H1 (cell line): ENCODE measurements at places on chromosomes 16 and 17.

GRCh38 chr17:5514976-5515375 lies 28.6 kb downstream of the MIS12 start:
- DNase-seq, result no peak

GRCh38 chr16:3004781-3005284 lies 7.9 kb upstream of the CLDN9 start:
- DNase-seq, result no peak

DNA sequence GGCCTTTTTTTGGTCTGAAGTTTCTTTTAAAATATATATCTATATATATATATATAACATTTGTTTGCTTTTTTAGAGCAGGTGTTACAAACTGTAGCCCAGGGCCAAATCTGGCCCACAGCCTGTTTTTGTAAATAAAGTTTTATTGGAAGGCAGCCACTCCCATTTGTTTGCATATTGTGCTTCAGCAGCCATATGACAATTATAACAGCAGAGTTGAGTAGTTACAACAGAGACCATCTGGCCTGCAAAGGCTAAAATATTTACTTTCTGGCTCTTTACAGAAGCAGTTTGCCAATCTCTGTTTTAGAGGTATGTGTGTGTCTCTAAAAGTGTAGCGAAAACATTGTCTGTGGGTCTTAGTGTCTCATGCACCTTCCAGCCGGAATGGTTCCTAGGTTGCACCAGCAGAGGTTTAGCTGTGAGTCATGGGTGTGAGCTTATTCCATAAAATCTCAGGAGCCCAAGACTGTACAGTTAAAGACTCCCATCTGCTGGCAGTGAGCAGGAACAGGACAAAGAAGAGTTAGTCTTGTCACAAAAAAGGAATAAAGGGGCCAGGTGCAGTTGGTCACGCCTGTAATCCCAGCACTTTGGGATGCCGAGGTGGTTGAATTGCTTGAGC lies 23.8 kb downstream of the LCMT1 start:
- DNase-seq, result no peak

DNA sequence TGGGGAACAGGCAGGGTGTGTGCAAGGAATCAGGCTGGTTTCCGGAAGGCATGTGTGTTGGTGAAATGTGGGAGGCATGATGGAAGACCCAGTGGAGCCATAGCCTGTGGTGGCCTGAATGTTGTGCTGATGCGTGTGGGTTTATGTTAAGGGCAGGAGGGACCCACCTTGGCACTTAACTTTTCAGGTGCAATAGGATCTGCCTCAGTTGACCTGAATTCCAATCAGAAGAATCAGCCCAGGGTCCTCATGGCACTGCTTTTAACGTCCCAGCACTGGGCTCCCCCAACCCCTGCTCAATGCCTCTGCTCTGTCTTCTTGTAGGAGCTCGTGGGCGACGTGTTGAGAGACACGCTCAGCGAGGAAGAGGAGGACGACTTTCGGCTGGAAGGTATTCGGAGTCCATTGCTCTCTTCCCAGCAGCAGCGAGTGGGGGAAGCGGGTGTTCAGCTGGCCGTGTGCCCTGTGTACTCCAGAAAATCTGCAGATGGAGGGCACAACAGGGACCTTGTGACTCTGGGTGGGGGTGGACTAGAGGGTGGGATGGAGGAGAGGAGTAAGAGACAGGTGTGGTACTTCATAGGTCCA lies 59.9 kb downstream of the NKD1 start:
- DNase-seq, result no peak

DNA sequence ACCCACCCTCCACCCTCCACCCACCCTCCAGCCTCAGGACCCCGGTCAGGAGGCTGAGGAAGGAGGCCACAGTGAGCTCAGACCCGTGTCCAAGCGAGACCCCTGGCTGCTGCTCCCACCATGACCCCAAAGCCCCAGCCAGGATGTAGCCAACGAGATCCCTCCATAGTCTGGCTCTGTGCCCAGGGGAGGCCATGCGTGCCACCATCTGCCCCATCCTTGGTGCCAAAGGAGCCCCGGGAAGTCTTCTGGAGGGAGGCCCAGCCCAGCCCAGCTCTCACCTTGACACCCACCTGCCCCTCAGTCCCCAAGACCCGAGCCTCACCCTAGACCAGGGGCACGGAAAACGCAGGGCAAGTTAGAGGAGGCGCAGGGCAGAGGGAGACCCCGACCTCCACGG lies 34.2 kb downstream of the PIEZO1 start:
- DNase-seq, result no peak

DNA sequence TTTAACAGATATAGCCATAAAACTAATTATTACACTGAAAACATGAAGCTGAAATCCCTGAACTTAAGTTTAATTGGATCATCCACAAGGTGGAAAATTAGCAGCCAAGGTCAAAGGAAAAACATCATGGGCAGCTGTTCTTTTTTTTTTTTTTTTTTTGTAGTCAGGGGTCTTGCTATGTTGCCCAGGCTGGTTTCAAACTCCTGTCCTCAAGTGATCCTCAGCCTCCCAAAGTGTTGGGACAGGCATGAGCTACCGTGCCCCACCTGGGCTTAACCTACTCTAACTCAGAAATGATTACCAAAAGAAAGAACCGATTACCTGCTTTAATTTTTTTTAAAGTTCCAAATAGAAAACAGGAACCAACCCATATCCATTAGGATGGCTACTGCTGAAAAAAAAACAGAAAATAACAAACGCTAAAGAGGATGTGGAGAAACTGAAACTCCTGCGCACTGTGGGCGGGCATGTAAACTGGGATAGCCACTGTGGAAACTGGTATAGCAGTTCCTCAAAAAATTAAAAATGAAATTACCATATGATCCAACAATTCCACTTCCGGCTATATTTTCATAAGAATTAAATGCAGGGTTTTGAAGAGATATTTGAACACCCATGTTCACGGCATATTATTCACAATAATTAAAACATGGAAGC lies 8.6 kb downstream of the CMC2 start:
- no peak for DNase-seq

DNA sequence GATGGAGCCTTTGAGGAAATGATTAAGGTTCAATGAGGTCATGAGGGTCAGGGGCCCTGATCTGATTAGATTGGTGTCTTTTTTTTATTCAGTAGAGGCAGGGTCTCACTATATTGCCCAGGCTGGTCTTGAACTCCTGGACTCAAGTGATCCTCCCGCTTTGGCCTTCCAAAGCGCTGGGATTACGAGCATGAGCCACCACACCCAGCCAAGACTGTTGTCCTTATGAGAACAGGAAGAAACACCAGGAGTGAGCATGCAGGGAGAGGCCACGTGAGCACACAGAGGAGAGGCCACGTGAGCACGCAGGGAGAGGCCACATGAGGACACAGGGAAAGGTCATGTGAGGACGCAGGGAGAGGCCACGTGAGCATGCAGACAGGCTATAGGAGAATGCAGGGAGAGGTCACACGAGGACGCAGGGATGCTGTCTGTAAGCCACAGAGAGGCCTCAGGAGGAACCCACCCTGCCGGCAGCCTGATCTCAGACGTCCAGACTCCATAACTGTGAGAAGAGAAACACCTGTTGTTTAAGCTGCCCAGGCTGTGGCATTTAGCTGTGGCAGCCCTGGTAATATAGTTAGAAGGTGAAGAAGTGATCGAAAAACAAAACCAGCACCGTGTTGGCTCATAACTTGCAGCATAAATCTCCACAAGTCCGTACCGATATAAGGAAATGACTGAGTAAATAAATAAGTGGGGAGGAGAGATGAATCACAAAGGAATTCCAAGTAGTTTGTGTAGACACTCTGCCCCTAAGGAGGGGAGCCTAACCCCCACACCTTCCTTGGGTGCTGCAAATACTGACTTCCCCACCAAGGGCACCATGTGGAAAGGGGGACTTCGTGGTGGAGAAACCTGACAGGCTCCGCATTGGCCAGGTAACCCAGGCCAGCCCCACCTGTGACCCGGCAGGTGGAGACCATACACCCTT lies 14.6 kb upstream of the CSNK1D start:
- DNase-seq, result no peak

GRCh38 chr17:63529711-63530556 lies 6.8 kb downstream of the KCNH6 start:
- DNase-seq, result no peak

GRCh38 chr17:6940186-6940649 lies 55.6 kb upstream of the ALOX12 start:
- no peak for DNase-seq

DNA sequence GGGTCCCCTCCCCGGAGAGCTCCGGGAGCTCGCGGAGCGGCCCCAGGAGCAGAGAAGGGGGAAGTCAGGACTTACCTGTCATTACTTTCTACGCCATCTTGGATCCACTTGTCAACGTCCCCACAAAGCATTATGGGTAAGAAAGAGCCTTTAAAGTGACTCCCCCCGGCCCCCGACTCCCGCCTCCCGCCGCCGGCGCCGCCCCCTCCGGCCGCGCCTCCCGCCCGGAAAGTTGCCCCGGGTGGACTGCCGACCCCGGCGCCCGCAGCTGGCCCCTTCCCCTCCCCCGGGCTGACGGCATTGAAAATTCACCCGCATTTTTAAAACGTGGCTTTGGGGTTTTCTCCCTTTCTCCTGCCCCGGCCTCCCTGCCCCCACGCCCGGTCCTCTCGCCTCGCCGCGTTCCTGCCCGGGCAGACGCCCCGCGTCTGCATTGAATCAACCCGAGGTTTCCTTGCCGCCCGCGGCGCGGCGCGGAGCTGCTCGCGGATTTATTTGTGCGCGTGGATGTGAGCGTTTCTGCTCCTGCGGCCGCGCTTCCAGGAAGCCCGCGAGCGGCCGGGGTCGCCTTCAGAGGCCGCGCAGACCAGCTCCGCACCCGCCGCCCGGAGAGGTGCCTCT lies at the start of gene HELZ:
Gene HELZ, minus strand, starts transcription at position 124 of the 621 bp plus-strand sequence. CDS start 26,392 bp downstream, outside the sequence.
- peak; percentile 87 for DNase-seq

DNA sequence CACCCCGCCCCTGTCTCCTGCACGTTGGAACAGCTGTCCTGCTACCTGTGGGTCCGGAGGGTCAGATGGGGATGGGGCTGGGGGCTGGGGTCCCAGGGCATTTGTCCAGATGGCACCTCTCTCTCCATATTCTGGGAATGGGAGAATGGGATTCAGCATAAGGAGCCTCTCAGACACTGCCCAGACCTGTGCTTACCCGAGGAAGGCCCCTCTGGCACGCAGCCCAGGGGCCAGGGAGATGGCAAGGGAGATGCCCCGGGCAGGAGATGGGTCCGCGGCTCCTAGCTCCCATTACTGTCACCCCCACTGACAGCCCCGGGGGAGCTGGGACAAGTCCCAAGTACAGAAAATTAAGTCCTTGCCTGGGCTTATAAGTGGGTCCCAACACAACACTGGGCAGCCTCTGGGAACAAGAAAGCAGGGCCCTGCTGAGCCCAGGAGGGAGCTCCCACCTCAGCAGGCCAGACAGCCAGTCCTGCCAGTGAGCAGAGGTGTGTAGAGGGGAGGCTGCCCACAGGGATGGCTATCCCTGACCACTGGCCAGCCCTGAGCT lies 1.8 kb downstream of the VASN start:
- DNase-seq, result no peak

GRCh38 chr16:30535106-30535776 lies 583 bp upstream of the ZNF747 start:
- DNase-seq, result no peak

- no peak for DNase-seq
These were observed 1.2 kb upstream of the EPX start for GRCh38 chr17:58191241-58191896.

GRCh38 chr17:66492561-66493005 lies 190.2 kb downstream of the PRKCA start:
- DNase-seq, result no peak

DNA sequence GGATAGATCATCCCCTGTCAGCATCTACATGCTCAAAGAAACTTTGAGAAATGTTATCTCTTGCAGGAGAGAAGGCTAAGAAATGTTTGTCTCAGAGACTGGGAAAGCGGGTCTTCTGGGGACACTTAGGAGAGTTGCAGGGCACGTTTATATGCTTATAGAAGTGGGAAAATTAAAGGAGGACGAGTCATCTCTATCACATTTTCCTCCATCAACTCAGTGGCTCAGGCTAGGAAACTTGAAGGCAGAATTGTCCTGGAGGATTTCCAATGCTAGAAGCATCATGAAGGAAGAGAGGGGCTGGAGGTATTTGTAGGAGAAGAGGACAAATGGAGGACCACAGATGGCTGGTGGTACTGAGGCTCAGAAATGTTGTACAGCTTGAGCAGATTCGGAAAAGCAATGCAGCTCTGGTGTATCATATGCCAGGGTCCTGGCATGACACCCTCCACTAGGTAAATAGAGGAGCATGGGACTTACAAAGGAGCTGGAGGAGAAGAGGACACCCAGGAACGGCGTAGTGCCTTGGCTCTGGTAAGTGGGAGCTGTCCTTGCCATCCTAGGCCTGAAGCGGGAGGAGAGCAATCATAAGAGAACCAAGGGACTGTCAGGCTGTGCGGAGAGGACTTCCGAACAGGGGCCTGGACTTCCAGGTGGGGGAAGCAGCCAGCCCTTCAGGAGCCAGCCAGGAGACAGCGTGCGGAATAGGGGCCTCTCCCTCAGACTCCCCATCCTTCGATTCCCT lies 4.5 kb upstream of the HS3ST3B1 start:
- DNase-seq, result no peak

DNA sequence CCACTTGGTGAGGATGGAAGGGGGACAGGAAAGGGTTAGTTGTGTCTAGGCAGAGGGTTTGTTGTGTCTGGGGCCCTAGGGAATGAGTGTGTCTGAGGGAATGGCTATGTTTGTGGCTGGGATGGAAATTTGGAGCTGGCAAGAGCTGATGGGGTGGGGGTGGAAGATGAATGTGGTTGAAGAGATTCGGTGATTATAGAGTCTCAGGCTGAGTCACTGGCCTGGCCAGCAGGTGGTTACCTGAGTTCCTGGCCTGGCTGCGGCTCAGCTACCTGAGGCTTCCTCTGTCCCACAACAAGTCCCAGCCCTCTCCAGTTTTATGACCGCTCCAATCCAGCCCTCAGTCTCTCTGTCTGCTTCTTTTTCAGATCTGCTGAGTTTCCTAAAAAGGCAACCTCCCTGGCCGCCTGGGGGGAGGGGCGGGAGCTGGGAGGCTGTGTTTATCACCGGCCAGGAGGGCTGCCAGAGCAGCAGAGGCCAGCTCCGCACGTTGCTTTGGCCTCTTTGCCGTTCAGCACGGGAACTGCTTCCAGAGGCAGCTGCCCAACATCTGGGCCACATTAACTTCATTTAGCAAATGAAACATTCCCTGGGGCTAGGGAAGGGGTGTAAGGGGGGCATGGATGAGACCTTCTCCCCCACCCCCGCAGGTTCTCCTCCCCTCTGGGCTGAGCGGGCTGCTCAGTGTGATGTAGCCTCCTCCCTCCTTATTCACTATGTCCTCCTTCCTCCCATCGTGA lies 21.8 kb downstream of the ITGB3 start:
- DNase-seq, result no peak
